ENCODE measurements at places on chromosomes 3 and 15.
A peak's percentile ranks its signal among the peaks of the same experiment; 100 is the strongest.

- DNase-seq = no peak
Measured at GRCh38 chr3:130242850-130243569, 102.5 kb upstream of the COL6A5 start.

GRCh38 chr15:96735632-96736240, 405.2 kb downstream of the NR2F2 start:
- no peak for DNase-seq

DNA sequence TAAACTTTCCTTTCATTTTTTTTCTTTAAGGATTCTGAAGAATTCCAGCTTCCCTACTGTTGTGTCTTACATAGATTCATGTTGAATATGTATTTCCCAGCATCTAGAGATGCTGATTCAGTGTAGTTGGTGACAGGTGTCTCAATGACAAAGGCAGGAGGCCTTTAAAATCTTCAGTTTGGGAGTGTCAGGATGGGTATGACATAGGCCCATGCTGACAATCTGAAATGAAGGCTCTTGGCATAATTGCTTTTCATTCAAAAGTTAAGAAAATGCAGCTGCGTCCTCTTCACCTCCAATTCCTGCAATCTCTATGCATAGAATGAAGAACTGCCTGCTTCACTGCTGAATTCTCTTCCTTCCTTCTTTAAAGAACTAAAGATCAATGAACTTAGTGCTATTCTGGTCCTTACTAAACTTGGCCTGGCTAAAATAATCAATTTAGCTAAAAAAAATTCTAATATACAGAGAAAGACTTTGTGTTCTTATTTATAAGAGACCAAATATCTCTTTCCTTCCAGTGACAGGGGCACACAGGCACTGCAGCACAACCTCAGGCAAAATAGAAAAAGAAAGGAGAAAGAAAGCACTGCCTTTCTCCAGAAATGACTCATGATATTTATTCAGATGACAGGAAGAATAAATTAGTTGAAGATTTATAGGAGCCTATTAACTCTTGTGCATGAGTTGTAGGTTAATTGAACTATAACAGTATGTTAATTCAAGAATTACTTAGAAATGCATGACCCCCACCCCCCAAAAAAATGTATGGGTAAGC, 152.6 kb upstream of the GBE1 start:
- no peak for DNase-seq

DNA sequence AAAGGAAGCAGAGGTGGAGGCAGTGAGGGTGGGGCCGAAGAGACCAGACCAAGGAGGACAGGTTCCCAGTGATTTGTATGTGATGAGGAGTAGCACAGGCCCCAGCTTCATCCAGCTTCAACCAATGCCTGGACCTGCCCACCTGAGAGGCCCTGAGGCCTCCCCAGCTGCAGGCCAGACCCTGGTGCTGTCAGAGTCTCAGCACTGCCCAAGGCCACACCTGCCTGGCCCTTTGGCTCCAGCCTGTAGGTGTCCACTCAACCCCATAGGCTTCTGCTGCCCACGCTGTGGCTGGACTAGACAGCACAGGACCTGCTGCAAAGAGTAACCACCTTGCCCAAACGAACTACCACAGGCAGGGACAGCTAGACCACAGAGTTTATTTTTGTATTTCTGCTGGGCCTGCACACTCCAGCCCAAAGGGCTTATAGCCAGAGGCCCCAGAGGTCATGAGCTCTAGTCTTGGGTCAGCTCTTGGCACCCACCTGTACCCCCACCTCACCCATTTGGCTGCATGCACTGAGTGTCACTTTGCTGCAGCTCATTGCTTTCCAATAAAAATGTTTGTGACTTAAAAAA, 81.9 kb upstream of the CDV3 start:
- DNase-seq = no peak

DNA sequence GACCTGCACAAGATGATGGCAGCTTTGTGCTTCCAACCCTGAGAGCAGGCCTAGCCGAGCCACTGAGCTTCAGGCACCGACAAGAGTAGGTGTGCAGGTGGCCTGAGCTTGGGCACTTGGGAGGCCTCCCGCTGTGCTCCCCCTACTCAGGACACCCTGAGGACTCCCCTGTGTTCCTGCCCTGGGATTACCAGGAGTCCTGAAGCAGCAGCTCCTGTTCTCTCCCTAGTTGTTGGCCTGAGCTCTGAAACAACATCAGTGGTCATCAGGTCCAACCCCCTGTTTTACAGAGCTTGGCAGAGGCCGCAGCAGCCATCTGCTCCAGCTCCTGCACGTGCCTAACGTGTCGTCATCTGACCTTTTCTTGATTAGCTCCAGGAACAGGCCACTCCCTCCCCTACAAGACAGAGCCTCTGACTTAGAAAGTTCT, 8.0 kb upstream of the MESP2 start:
- DNase-seq = no peak

GRCh38 chr15:22974745-22975144, 5.4 kb downstream of the CYFIP1 start:
- DNase-seq = no peak

DNA sequence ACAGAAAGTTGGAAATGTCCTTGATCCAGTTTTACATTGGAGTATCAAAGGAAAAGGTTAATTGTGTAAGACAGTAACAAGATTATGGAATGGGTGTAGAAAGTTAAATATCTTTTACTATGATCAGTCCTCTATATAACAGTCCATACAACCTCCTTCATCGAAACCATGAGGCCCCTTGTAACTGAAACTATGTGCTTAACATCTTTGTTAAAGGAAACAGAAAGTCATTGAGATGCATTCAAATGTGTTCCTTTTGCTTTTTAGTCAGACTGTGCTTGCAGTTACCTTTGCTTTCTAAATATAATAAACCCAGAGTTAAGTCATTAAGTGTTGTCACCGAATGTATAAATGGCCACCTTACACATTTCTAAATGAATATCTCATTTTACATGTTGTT, 1298.5 kb downstream of the ROBO2 start:
- no peak for DNase-seq

DNA sequence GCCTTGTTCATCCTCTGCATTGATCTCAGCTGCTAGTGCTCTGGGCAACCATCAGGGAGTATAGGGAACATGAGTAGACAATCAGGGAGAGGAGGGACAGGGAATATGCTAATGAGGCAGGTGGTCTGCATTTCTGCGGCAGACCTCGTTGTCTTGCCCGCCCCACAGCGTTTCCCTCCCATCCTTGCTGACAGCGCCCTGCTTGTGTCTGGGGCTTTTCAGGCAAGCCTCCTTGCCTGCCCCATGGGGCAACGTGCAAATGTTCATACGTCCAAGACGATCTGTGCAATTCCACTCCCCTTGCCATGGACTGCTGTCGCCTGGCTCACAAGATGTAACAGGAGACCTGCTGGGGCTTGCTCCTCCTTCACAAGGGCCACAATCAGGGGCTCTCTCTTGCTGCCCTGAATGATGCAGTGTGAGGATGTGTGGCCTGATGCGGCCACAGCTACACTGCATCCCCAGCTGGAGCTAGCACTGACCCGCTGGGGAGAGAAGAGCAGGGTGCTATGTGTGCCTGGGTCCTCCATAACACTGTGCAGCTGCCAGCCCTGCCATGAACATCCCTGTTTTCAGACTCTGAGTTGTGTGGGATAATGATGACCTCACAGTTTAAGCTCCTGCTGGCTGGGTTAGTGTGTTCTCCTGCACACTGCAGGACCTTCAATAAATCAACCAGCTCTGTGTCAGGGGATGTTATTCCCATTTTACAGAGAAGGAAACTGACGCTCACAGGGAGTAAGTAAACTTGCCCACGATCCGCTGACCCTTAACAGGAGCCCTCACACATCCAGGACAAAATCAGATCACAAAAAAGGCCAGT, 211.3 kb downstream of the KLF13 start:
- no peak for DNase-seq

- DNase-seq = peak; percentile 73
Measured at GRCh38 chr15:65049418-65049840, 4.2 kb downstream of the SLC51B start.

DNA sequence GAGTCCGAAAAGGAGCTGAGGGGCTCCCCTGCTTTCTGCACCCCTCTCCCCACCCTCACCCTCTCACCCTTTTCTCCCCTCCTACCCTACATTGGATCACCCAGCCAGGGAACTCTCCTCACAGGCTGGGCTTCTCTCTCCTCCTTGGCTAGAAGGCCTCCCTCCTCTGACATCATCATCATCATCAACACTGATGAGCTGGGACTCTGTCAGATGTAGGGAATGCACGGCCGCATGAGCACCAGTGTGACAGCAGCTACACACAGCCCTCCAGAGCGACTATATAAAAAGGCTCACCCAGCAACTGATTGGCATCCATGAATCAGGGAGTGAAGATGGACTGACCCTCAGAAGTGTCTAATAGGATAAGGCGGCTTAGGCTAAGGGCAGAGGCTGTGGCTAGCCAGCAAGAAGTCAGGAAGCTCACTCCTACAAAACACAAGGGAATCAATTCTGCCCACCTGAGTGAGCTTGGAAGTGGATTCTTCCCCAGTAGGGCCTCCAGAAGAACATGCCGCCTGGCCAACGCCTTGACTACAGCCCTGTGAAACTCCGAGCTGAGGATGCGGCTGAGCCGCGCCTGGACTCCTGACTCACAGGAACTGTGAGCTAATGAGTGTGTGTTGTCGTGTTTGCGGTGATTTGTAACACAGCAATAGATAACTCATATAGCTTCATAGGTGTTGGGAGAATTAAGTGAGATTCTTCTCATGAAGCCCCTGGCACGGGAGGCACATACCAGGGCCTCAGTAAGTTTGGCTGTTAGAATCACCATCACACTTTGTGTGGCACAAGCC, 147.6 kb downstream of the FAM43A start:
- DNase-seq = no peak

DNA sequence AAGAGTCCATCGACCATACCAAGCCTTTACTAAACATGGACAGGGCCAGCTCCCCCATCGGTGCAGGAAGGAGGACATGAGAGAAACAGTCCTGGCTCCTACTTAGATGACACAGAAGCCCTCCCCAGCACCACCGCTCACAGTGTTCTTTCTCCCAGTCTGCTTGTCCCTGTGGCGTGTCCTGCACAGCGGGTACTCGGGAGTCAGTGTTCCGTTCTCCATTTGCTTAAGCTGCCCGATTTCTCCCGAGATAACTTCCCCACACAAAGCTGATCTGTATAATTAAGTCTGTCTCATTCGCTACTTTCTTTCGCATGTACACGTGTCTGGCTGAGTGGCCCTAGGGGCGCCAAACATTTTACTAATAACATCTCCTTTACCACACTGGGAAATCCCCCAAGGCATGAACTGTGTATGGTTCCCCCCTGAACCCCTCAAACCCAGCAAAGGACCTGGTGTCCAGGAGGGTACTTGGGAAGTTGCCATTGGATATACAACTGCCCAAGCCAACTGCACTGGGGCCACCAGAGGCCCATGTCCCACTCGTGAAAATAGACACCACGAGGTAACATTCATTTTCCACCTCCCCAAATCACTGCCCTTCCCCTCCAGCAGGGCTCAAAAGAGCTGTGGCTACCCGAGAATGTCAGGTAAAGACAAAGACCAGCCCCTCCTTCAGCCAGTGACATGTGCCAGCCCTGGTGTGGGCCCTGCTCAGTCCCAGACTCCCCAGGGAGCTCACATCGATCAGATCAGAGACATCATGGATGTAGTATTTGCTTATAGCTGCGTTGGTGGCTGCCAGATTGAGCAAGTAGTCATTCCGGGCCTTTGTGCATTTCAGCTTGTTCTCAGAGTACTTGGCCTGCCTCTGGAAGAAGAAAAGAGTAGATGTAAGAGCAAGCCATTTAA, 96.5 kb upstream of the RAD18 start:
- no peak for DNase-seq

DNA sequence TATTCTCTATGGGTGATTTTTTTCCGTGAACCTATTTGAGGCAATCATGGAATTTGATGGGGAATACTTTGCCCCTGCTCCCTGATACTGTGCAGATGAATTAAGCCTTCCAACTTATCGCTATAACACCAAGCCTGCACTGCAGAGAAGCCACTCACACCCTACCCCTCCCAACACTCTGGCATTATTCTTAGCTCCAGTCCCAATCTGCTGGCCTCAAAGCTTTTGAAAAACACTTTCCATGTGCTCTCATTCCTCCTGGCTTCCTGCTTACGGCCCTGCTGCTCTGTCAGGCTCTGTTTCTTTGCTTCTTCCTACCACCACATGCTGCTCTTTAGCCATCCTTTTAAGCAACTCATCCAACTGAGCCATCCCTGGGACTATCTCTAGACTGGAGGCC, 327.8 kb upstream of the SLCO3A1 start:
- no peak for DNase-seq

DNA sequence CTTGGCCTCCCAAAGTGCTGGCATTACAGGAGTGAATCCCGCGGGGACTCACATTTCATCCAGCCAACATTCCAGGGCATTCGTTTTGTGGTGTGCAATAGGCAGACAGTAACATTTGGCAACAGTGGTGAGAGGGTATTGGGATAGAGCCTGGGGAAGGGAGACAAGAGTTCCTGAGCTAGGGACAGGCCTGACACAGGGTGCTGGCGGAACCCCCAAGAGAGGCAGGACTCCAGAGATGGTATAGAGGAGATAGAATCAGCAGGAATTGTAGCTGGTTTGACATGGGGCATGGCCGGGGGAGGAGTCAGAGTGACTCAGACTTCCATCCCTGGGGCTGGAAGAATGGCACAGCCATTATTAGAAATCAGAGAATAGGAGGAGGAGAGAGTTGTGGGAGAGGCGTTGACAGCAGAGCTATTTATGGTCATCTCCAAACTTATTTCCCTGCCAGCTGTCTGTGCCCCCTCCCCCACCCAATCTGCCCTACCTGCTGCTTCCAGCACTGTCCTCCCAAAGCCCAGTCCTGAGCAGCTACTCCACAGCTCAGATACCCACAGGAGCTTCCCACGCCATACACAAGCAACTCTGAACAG, 4.4 kb upstream of the IDH2 start:
- DNase-seq = no peak

GRCh38 chr3:47444103-47444502, 31.6 kb downstream of the SCAP start:
- no peak for DNase-seq

GRCh38 chr15:58770519-58770856, 614 bp upstream of the MINDY2 start:
- DNase-seq = no peak

- DNase-seq = no peak
Measured at GRCh38 chr3:117700573-117701360, 991.2 kb downstream of the TUSC7 start.

DNA sequence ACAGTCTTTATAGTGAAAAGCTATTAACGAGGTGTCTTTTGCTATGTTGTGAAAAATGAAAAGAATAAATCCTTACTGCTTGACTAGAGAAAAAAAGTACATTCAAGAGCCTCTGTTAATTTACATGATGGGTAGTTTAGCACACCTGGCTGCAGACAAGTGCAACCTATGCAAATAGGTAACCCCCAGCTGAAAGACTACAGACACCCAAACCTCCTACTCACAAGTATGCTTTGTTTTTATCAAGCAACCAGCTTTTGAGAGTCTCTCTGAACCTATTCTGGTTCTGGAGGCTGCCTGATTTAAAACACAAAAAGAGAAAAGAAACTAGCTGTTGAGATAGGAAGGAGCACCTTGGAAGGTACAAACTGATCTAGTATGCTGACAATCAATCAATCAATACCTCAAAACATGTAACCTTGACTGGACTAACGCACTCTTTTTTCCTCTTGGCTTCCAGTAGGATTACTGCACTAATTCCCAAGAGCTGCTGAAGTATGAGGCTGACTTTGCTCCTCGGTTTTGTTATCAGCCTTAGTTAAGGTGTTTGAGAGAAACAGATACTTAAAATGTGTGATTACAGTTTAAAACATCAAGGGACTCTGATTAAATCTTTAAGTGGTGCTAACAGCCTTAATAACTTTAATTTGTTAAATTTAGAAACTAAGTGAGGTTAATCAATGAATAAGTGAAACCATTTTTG, 63.6 kb downstream of the OSBPL10 start:
- DNase-seq = no peak
